Left colon (tissue), 2 donors: ENCODE measurements at places on chromosomes 2 and 18. TPM values are rescaled to one million over a fixed set of nuclear protein-coding genes. Genes with fewer than 3 reads are reported as not detected.

The ACVR1C gene
- 15.7 TPM for total RNA-seq

DNA sequence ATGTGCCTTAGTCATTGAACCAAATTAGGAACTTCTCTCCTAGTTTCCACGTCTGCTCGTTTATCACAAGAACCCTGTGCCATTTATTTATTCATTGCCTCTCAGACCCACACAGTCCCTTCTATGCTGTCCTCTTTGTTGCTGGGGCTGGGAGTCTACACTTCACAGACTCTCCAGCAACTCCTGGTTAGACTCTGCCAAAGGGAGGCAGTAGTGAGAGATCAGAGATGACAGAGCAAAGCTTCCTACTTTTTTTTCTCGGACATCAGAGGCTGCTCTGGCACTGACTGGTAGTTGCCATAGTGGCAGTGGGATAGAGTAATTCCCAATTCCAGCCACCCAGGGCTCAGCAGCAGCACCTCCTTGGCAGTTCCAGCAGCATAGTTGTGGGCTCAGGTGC is 277.5 kb downstream of the BCL11A start:
- DNase-seq = no peak

The EFHD1 gene
- 2.7 TPM for total RNA-seq

The SNTG2 gene
- total RNA-seq = 1.2 TPM

The TLX2 gene
- total RNA-seq = not detected

DNA sequence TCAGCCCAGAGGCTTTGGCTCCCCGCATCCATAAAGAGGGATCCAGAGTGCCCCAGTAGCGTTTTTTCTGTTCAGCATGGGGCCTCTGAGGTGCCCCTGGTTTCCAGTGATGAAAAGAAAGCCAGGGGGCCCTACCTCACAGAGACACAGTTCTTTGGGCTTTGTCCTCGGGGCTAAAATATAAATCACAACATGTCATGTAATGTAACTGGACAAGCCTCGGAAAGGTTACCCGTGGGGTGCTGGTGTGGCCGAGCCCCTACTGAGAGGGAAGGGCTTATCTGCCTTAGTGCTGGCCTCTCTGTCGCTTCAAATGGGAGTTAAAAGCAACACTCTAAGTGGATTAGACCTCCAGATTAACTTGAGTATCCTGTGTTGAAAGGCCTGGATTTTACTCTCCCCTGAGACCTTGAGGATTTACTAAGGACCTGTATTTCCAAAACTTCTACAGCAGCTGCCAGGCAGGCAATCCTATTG is 251.6 kb upstream of the APCDD1 start:
- DNase-seq = no peak

- no peak for DNase-seq
These were observed 53.9 kb downstream of the ZNF516 start for GRCh38 chr18:76441002-76441667.

GRCh38 chr2:171655586-171655985 is 31.7 kb upstream of the DYNC1I2 start:
- DNase-seq = no peak

- no peak for DNase-seq
These were observed 131.5 kb downstream of the RTN4 start for GRCh38 chr2:54918647-54919280.

The ANKRD62 gene
- total RNA-seq = 0.37 TPM

DNA sequence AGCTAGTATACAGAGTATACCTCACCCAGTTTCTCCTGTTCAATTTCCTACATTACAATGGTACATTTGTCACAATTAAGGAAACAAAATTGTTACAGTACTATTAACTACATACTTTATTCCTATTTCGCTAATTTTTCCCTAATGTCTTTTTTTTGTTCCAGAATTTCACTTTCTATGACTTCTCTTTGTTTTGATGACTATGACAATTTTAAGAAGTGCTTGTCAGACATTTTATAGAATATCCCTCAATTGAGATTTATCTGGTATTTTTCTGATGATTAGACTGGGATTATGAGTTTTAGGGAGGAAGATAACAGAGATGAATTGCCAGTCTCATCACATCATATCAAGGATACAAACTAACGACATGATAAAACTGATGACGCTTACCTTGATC is 211.8 kb upstream of the STON1 start:
- no peak for DNase-seq

The IL36A gene
- not detected for total RNA-seq

DNA sequence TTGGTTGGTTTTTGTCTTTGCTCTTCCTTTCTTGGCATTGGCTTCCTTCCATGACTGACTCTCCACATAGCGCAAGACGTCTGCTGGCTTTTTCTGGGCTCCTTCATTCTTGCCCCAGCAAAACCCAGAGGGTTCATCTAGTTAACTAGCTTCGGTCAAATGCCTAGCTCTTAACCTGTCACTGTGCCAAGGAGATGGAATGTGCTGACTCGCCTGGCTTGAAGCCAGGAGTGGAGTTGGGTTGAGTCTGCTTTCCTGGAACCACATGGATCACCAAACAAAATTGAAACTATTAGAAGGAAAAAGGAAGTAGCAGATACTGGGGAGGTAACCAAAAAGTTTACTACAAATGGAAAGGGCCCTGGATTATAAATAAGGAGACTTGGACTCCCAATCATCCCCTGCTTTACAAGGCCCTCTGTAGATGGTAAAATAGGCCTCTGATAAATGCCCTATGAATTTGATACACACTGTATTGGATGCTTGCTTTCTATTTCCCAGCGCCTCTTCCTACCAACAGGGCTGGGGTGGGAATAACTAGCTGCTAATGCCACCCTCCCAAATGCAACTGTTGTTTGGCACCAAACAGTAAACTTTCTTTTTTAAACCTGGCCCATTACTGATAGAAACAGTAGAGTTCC is 11.3 kb downstream of the MALT1 start:
- DNase-seq = peak; percentile 48

The AQP12A gene
- total RNA-seq = 4.0 TPM

The NFATC1 gene
- 2.9 TPM for total RNA-seq

GRCh38 chr18:48551100-48551499 is 12.3 kb downstream of the CTIF start:
- DNase-seq = no peak

The OTOS gene
- total RNA-seq = not detected

DNA sequence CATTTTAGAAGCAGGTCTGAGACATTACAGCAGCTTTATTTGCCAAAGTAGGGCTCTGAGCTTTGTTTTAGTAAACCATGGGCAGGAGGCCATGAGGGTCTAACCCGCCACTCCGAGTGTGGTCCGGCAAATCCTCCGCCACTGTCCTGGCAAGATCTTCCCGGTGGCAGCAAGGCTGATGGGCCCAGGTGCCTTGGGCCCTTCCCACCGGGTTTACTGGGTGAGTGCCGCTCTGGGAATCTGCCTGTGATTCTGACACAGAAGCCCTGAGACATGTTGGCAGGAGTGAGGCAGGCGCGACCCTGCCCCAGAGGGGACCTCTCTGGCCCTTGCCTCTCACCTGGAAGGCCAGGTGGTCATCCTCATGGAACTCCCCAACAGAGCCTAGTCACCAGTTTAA is 29.9 kb downstream of the MTERF4 start:
- no peak for DNase-seq

DNA sequence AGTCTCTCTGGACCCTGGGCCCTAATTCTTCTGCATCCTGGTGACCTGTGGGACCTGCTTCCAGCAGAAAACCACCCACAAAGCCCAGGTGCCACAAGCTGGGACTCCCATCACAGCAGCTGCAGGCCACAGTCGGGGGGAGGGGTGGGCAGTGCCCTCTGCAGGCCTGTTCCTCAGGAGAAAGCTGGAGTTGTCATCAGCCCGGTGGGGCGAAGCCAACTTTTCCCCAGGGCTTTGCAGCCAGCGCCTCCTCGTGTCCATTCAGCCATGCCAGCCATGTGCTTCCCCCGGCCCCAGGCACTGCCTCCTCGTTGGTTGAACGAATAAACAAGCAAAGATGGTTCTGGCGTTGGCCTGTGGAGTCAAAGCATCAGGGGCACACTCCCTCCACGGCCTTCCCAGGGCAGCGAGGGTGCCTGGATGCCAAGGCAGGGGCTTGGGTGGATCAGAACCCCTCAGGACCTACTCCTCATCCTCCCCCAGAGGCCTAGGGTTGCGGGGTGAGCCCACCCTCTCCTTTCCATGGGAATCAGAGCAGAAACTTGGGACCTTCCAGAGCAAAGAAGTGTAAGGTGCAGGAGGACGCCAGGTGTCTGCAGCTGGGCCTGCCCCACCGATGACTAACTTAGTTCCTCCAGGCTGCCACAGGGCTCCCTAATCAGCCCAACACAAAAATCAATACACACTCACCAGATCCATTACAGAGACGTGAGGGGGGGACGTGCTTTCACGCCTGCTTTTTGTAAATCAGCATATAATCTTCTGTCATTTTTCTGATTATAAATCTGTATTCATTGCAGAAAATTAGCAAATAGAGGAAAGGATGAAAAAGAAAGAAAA is 75.7 kb upstream of the RAB6C start:
- DNase-seq = no peak

The SFXN5 gene
- 19.9 TPM for total RNA-seq

The PASK gene
- 12.3 TPM for total RNA-seq

DNA sequence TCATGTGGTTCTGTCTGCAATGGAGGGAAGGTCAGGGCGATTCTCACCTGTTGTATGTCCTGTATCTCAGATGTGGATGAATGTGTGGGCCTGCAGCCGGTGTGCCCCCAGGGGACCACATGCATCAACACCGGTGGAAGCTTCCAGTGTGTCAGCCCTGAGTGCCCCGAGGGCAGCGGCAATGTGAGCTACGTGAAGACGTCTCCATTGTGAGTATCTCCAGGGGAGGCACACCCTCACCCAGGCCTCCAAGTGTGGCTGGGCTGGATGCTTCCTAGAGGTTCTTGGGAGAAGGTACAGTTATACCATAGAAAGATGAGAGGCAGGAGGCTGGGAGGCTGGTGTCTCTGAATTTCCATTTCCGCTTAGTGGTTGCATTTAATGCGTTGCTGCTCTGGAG is 46.9 kb downstream of the FBLN7 start:
- no peak for DNase-seq

The IL1R1 gene
- 25.0 TPM for total RNA-seq

- no peak for DNase-seq
These were observed 511.2 kb downstream of the DCDC2C start for GRCh38 chr2:4214444-4215205.

The TTN gene
- total RNA-seq = 1.7 TPM

DNA sequence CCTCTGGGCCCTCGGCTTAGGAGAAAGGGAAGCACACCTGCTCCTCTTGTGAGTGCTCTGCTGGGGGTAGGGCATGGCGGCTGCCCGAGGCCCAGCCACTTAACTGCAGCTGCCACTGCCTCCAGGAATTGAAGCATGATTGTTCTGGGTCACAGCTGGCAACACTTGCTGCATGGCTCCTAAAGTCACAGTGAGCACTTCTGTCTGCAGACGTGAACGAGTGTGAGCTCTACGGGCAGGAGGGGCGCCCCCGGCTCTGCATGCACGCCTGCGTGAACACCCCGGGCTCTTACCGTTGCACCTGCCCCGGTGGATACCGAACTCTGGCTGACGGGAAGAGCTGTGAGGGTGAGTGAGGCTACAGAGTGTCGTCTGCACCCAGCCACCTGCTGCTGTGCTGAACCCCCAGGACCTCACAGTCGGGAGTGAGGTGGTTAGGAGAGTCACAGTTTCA is 44.4 kb downstream of the FBLN7 start:
- DNase-seq = no peak

- DNase-seq = no peak
These were observed 132.0 kb downstream of the VWC2L start for GRCh38 chr2:214542866-214543265.

GRCh38 chr2:198054299-198054698 is 249.9 kb downstream of the PLCL1 start:
- DNase-seq = no peak

DNA sequence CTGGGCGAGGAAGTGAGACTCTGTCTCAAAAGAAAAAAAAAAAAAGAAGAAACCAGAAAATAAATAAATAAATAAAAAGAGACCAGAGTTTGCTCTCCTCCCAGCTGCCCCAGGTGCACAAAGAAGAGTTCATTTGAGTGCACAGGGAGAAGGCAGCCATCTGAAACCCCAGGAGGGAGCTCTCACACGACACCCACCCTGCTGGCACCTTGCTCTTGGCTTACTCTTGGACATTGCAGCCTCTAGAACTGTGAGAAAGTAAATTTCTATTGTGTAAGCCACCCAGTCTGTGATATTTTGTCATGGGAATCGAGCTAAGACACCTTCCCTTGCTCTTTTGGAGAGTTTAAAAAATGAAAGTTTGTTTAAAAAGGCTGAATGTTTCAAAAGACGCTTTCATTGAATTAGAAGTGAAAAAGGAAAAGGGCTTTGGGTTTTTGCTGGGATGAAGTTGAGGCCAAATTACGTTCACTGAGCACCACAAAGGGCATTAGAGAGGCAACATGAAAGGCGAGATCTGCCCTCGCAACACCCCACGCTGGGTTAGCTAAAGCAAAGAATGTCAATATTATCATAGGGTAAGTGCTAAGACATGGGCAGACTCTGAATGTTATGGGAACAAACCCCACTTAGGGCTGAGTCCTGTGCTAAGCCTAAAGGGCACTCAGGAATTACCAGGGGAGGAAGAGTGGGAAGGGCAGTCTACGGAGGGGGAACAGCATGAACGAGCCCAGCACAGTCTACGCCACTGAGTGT is 128.9 kb upstream of the RIOK3 start:
- DNase-seq = no peak

The TMEM247 gene
- total RNA-seq = not detected

DNA sequence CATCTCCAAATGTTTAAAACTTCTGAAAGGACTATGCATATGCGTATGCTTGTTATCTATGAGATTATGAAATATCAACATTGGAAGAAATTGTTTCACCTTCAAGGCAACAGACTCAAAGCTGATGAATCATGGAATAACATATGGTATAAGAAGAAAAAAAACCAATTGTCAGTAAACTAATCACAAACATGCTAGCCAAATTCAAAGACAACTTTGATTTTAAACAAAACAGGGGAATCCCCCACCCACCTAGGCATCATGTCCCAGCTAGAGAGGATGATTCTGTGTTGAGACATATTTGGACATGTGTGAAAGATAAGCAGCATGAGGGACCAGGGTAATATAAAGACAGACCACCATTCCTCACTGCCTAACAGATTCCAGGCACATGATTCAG is 147.7 kb downstream of the WDPCP start:
- DNase-seq = no peak

The NRP2 gene
- total RNA-seq = 3.8 TPM

The PLA2R1 gene
- 11.4 TPM for total RNA-seq

The DPP4 gene
- 30.1 TPM for total RNA-seq

The NOSTRIN gene
- 55.6 TPM for total RNA-seq

The MC4R gene
- total RNA-seq = not detected

The WDR54 gene
- 2.8 TPM for total RNA-seq

The CXCR1 gene
- not detected for total RNA-seq

GRCh38 chr2:118044103-118044716 is 30.3 kb upstream of the CCDC93 start:
- DNase-seq = no peak

GRCh38 chr2:229521576-229521975 is 192.8 kb downstream of the DNER start:
- no peak for DNase-seq
